Left renal pelvis (tissue), 4 donors: ENCODE measurements at places on chromosomes 2 and 18.

- DNase-seq, result no peak
Measured at GRCh38 chr2:117763804-117764203, 50.7 kb upstream of the DDX18 start.

- DNase-seq, result no peak
Measured at GRCh38 chr2:186467421-186467820, 18.6 kb upstream of the ZC3H15 start.

DNA sequence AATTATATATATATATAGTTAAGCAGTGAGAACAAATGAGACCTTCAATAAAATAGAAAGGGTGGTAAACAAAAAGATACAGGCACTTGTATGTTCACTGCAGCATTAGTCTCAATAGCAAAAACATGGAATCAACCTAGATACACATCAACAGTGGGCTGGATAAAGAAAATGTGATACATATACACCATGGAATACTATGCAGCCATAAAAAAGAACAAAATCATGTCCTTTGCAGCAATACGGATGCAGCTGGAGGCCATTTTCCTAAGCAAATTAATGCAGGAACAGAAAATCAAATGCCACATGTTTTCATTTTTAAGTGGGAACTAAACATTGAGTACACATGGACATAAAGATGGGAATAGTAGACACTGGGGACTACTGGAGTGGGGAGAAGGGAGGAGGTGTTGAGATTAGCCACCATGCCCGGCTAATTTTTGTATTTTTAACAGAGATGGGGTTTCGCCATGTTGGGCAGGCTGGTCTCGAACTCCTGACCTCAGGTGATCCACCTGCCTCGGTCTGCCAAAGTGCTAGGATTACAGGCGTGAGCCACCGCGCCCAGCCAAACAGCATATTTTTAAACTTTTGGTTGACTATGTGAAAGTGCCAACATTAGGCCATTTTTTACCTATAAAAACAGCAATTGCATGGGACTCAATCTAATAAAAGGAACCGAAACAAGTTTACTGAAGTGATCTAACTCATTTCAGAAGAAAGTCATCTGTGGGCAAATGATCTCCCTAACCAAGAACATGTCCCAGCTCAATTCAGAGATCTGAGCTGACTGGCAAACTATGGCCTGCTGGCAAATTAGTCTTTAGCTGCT lies 23.7 kb downstream of the ICA1L start:
- DNase-seq, result no peak

DNA sequence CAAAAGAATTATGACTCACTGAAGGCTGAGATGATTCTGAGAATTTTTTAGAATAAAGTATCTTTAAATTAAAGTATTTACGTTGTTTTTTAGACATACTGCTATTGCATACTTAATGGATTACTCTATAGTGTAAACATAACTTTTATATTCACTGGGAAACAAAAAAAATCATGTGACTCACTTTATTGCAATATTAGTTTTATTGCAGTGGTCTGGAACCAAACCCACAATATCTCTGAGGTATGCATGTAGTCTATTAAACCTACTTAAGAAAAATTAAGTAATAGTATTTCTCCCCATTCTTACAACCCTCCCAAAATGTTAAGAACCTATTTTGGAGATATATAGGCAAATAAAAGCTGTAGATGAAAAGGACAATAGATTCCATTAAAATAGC lies 142.9 kb upstream of the ZNF521 start:
- DNase-seq, result no peak

DNA sequence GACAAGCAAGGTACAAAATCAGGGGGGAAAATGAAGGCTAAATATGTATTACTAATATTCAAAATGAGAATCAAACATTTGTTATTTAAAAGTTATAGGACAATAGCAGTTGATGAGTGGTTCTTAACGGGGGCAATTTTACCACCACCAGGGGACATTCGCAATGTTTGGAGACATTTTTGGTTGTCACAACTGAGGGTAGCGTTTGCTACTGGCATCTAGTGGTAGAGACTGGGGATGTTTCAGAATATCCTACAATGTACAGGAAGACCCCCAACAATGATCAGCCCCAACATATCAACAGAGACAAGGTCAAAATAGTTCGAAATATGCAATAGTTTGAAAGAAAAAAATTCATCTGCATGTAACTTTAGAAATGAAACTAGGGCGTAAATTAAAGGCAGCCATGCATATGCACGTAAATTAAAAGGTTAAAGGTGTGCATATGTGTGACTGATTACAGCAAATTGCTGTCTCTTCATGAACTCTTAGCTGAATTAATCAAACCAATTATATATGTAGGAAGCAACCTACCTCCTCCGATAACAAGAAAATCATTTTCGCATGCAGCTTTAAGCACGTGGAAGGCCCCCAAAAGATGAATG lies 61.2 kb upstream of the CUL3 start:
- no peak for DNase-seq

- peak; percentile 27 for DNase-seq
Measured at GRCh38 chr2:84302513-84303412, 156.3 kb downstream of the SUCLG1 start.

GRCh38 chr2:105774781-105775337 lies 30.1 kb downstream of the NCK2 start:
- no peak for DNase-seq

DNA sequence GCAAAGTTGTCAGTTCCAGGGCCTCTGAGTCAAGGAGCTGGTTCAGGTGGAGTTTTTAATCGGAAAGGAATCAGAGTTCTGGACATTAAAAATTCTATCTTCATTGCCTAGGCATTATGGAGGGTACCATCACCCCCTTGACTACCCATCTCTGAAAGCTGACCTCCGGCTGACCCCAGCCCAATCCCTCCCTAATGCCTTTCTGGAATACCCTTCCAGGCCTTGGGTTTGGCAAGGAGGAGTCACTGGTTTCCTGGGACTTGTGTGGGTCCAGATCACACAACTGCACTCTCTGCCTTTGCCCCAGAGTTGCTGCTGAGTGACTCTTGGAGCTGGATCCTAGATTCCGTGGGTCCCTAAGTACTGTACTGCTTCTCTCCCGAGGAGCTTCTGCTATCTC lies 1.0 kb upstream of the OSR1 start:
- DNase-seq, result no peak

DNA sequence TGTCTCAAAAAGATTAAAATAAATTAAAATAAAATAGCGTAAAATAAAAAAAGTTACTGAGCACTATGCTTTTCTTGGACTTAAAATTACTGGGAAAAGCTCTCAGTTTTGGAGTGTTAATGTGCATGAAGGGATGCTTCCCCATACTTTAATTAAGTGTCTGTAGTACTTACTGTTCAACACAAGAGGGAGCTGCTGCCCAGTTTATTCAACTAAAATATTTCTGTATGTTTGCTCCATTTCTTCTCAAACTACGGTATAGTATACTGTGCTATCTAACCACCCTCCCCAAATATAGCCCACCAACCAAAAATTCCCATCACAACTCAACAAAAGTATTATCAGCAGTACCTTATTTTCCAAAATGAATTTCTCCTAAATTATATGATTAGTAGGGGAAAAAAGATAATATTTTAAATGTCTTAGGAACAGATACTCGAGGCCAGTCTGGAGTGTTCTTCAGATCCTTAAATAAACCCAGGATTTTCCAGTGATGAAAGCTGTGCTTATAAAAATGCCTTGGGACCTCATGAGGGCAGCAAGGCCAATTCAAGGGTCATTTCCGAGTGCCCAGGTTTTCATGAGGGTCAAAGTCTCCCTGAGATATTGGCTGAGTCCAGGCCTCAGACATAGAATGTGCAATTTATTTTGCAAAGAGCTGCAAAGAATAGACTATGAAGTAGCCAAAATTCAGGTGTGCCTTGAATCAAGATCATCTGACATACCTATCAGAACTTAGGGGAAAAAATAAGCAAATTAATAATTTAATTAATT lies 64.1 kb downstream of the CHRNA1 start:
- no peak for DNase-seq

DNA sequence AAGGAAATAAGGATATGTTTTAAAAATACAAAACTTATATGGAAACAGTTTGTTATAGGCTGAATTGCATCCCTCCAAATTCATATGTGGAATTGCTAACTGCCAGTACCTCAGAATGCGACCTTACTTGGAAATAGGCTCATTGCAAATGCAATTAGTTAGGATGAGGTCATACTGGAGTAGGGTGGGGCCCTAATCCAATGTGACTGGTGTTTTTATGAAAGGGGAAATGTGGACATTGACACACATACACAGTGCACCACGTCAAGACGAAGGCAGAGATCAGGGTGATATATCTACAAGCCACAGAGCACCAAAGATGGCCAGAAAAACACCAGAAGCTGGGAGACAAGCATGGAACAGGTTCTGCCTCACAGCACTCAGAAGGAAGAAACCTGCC lies 494.2 kb downstream of the TSN start:
- no peak for DNase-seq

- DNase-seq, result no peak
Measured at GRCh38 chr18:49100226-49100968, 149.6 kb upstream of the SMAD7 start.

DNA sequence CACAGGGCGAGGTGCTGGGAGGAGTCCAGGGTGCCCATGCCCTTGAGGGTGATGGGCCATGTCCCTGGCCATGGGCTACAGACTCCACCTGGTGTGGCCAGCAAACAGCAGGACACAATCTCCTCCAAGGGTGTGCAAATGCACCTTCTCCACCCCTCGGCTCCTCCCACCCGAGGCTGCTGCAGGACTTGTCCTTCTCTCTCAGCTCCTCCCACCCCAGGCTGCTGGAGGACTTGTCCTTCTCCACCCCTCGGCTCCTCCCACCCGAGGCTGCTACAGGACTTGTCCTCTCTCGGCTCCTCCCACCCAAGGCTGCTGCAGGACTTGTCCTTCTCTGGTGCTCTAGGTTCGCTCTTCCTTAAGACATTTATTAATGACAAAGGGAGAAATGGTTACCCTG lies 57.3 kb upstream of the SNTG2 start:
- DNase-seq, result no peak

GRCh38 chr18:6646801-6647200 lies 82.7 kb upstream of the ARHGAP28 start:
- DNase-seq, result no peak

- DNase-seq, result no peak
Measured at GRCh38 chr2:240716130-240716798, 24.6 kb downstream of the AQP12A start.

DNA sequence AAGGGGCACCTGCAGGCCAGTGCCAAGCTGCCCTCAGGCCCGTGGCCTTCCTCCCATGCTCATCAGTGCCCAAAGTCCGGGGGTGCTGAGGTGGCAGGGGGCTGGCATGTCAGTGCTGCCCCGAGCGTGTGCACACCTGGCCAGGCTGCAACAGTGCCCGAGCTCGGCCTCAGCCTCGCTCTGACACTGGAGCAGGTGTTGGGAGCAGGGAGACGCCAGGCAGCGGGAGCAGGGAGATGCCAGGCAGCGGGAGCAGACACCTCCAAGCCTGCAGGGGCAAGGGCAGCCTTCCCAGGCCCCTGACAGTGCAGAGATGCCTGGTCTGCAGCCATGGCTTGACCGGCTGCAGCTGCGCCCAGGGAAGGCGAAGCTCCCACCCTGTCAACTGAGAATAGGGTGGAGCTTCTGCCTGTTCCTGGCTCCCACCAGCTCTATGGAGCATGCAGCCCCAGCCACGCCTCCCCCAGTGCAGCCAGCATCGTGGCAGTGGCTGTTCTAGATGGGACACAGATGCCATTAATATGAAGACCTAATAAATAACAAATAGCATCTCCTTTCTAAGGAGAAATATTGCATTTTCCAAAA lies 82.4 kb downstream of the DTNB start:
- no peak for DNase-seq

- DNase-seq, result no peak
Measured at GRCh38 chr2:221571551-221572218, 419 bp downstream of the EPHA4 start.

DNA sequence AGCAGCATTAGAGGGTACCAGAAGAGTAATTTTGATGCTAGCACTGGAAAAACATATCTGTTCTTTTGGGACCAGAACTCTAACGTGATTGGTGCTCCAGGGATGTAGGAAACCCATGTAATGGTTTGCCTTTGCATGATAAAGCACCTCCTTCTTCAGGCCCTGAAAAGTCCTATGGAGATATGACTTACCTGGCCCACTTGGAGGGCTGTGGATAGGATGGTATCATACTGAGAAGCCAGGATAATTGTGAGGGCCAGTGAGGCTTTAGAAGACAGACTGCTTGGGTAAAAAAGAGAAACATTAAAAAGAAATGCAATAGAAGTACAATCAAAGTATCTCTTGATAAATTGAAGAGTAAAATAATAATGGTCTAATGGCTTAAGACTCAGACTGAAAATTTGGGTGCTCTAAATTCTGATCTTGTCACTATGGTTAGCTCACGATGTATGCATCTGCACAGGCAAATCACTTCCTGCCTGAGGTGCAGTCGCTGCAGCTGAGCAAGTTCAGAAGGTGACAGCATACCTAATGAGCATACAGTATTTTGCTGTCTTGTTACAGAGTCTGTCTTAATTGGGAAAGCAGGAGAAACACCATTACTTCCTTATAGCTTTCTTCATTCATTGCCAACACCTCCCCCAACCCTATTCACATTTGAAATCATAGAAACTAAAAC lies 371.5 kb downstream of the NUP35 start:
- no peak for DNase-seq

DNA sequence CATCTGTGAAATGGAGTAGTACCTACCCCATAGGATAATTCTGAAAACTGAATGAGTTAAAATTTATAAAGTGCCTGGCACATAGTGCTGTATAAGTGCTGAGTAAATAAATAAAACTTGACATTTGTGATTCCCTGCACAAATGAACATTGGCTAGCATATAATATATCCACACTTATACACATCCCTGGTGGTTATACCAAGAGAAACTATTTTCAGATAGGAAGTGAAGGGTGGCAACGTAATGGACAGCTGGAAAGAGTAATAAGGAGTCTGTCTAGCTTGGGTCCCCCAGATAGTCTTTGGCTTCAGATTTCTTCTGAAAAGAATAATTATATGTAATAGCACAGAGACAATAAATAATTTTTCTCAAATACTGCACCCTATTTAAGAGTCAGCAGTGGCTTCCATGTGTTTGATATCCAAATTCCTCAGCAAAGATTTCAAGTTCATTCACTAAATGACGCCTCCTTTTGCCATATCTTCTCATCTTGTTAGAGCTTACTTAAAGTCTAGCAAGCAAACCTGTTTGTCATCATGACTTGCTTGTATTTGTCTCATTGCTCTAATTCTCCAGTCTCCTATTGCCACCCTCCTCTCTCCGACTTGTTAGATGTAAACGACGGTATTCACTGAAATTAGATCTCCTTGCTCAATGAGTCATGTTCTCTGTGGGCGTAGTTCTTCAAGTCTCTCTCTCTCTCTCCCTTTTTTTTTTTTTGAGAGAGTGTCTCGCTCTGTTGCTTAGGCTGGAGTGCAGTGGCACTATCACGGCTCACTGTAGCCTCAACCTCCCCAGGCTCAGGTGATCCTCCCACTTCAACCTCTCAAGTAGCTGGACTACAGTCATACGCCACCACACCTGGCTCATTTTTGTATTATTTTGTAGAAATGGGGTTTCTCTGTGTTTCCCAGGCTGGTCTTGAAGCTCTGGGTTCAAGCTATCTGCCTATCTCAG lies 8.7 kb upstream of the ADGRF3 start:
- DNase-seq, result peak; percentile 38

- DNase-seq, result no peak
Measured at GRCh38 chr2:188919824-188920223, 54.3 kb upstream of the COL3A1 start.
